ENCODE measurements at places on chromosomes 1 and 21.

DNA sequence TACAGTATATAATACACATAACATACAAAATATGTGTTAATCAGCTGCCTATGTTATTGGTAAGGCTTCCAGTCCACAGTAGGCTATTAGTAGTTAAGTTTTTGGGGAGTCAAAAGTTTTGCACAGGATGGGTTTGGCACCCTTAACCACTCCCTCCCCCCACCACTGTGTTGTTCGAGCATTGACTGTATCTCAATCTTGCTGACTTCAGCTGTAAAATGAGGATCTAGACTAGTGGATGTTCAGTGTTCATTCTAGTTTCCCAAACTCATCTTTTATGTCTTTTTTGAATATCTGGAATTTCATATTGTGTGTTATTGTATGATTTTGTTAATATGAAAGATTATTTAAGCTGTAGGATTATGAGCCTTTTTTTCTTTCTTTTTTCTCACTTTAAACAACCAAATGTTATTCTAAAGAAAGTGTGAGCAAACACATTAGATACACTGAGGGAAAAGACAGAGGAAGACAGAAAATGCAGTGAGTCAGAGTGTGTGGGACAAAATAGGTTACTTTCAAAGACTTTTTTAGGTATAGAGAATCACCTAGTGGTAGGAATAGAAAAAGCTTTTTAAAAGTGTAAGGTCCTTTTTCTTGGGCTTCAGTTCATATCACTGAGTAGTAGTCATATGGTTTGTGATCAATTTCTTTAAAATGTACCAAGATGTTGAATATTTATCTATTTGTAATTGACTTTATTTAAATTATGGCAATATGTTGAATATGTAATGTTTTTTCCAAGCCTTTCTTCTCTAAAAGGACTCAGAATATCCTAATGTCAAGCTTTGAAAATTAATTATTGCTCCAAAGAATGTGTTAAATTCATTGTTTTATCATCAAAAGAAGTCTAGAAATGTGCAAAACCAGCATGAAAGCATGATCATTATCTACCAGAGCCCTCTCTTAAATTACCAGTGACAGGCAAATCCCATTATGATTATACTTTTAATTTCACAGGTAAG is 17.9 kb upstream of the CENPF start:
- DNase-seq: no peak

DNA sequence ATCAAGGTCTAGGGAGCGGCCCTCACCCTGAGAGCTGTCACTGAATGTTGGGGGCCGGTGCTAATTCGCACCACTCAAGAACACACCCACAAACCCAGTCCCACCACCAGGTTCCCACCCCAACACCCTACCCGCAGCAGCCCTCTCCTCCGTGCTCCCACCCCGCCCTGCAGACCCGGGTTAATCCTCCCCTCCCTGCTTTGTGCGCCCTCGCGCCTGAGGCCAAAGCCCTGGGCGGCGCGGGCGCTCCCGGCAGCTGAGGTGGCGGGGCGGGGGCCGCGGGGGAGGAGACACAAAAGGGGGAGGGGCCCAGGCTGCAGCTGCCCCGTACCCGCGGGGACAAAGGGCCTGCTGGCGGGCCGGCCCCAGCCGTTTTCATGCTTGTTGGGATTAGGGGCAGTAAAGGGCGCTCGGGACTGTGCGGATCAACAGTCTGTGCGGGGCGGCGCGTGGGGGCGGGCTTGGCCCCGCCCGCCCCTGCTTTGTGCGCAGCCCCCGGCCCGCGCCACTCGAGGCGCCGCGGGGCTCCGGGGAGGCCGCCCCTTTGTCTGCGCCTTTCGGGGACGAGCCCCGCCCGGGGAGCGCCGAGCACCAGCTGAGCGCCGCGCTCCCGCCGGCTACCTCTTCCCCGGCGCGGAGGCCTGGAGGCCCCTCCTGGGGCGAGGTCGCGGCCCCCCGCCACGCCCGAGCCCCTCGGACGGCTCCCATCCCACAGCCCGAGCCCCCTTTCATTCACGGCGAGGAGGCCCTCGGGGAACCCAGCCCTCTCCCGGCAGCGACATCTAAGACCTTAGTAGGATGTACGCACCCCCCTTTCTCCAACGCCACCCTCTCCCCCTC is 10.9 kb downstream of the C1orf216 start:
- no peak for DNase-seq

GRCh38 chr1:175252561-175252960 is 60.0 kb upstream of the KIAA0040 start:
- DNase-seq: no peak

- no peak for DNase-seq
Measured at GRCh38 chr1:107536266-107536665, 395.4 kb downstream of the NTNG1 start.

DNA sequence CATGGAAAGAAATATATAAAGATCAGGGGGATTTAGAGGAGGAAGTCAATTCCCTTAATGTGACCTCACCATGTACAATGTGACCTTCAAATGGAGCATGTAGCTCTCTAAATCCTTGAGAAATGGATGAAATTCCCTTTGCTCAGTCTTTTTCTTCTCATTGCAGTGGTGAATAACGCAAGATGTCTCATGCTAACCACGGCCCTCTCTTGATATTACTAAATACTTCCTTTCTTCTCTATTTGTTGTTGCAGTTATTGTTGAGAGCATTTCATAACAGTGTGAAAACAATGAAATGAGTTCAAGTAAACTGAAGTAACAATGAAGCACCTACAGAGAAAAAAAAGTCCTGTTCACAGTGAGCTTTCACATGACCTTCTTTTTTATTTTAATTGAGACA is 55.6 kb downstream of the ZNF281 start:
- DNase-seq: no peak

- no peak for DNase-seq
Measured at GRCh38 chr21:42555756-42556438, 42.2 kb downstream of the SLC37A1 start.

DNA sequence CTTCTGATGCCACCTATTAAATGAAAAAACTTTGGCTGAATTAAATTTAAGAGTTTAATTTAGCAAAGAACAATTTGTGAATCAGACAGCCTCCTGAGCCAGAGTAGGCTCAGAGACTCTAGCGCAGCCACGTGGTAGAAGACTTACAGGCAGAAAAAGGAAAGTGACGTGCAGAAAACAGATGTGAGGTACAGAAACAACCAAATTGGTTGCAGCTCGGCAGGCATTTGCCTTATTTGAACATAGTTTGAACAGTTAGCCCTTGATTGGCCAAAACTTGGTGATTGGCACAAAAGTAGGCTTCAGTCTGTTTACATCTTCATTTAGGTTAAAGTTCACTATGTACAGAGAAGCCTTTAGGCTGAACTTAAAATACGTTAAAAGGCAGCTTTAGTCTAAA is 22.9 kb downstream of the TCP10L start:
- DNase-seq: no peak

Data from activated CD8-positive, alpha-beta memory T cell treated with anti-CD3 and anti-CD28 coated beads for 4 hours (primary cell).